ENCODE measurements at places on chromosomes 5 and 9.
A peak's percentile ranks its signal among the peaks of the same experiment; 100 is the strongest.

DNA sequence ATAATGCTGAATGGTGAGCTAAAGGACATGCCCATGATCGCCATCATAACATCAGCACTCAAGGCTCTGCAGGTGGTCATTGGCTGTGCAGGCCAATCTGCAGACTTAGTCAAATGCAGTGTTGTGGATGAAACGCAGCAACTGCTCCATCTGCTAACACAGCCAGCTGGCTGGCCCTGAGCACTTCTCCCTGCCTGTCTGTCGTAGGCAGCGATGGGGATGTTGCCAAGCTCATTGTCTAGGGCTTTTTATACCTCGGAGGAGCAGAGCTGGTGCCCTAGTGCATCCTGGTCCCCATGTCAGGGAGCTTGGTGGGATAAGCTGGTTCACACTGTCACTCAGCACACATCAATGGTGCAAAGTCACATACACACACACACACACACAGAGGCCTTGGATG lies 189.4 kb downstream of the TENT4A start:
- DNase-seq, result no peak

- peak; percentile 37 for DNase-seq
Observed at GRCh38 chr5:94544031-94544650, 74.3 kb downstream of the KIAA0825 start.

DNA sequence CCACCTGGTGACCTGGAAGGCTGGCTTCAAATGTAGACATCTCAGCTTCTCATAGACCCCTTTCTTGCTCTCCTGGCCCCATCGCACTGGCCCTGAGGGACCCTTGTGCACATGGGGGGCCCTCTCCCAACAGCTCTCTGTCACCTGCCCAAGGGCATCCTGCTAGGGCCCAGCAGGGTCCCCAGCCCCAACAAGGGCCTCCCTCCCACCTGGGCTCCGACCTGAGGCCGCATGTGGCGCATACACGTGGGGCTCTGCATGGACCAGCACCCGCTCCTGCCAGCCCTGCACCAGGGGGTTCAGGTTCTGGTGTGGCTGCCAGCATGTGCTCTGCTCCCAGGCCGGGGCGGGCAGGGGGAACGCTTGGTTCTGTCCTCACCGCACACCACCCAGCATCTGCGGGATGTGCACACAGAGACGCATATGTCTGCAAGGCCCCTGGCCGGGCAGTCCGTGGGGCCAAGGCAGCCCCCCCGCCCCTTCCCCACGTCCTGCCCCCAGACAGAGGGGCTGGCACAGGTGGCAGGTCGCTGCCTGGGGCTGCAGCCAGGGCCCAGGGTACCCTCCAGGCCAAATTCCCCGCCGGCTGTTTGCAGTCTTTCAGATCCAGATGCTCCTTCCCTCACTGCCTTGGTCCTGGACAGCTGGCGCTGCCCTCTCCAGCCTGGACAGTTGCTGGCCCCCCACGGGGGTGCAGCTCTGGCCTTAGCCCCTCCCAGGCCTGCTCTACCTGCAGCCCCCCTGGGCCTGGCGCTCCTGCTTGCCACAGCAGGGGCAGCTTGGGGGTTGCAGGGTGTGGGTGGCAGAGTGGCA lies 17.9 kb upstream of the NRARP start:
- no peak for DNase-seq

DNA sequence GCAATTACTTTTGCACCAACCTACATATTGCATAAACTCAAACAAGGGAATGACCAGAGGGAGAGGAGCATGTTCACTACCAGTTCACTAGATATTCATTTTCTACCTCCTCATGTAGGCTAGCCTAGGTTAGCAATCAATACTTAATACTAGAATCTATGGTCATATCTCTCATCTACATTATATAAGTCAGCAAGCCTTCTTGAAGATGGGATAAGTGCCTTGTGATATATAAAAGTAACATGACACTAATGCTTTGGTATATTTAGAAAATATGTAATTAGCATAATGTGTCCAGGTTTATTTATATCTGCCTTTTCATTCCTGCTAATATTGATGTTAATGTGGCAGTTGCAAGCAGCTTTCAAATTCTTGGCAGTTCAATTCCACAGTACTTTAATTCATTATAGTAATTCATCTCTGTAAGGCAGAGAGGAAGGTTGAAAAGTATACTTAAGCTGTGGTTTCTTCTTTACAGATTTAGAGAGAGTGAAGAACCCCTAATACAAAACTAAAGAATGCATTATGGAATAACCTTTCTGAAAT lies 1613.2 kb upstream of the ACO1 start:
- DNase-seq, result no peak

DNA sequence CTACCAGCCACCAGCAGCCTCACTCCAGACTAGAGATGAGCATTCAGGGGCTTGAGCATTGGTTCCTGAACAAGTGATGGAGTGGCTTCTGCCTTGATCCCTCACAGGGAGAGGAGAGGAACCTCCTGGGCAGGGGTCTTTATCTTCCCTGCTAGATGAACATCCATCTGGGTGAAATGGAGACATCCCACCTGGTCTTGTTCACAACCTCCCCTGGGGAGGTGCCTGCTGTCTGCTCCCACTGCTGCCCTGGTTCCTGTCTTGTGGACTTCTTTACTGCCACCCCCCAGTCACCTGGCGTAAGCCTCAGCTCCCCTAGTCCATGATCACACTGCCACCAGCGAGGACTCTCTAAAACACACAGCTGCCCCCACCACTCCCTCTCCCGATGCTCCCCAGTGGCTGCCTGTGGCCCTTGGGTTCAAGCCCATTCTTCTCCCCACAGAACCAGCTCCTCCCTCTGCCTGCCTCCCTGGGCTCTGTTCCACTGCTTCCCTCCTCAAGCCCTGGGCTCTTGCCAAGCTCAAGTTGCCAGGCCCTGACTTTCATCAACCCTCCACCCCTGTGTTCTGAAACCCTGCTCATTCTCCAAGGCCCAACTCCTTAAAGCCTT lies 51.5 kb downstream of the COL15A1 start:
- DNase-seq, result no peak

DNA sequence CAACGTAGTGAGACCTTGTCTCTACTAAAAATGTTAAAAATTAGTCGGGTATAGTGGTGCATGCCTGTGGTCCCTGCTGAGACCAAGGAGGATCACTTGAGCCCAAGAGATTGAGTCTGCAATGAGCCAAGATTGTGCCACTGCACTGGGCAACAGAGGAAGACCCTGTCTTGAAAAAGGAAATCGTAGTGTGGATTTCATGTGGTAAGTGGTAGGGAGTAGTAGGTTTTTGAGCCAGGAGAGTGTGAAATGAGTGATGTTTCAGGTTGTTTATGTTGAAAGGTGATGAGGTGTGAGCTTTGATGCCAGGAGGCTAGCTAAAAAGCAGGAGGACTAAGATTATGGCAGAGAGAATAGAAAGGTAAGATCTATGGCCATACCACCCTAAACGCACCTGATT lies 5.9 kb downstream of the MATR3 start:
- DNase-seq, result no peak

DNA sequence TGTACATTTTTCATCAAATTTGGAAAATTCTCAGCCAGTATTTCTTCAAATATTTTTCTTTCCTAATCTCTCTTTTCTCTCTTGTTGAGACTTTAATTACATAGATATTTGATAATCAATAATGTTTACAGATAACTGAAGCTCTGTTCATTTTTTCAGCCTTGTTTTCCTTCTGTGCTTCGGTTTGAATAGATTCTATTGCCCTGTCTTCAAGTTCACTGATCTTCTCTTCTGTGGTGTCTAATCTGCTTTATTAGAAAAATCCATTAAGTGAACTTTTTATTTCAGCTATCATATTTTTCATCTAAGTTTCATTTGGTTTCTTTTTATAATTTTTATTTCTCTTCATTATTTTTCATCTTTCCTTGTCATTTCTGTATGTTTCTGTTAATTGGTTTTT lies 54.1 kb downstream of the AMBP start:
- DNase-seq, result no peak

GRCh38 chr5:137743031-137743640 lies 7.2 kb upstream of the KLHL3 start:
- peak; percentile 61 for DNase-seq

- peak; percentile 9 for DNase-seq
Observed at GRCh38 chr5:90528601-90529193, 687 bp downstream of the LYSMD3 start.

DNA sequence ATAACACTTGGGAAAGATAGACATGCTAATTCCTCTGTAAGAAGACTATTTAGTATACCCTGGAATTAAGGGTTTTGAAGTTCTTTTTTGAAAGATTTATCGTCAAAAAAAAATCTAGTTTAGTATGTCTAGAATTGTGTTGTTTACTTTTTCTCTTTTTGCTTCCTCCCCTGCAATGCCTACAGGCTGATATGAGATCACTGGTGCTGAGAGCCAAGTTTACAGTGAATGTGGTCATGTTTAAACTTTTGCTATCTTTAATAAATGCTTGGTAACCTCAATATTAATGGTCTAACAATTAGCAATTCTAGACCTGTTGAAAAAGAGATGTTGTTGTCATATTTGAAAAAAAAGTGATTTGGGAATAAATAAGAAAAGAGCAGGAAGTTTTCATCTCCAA lies 86.1 kb downstream of the CWC27 start:
- DNase-seq, result no peak

GRCh38 chr5:75666801-75667200 lies 50.4 kb downstream of the POC5 start:
- no peak for DNase-seq

DNA sequence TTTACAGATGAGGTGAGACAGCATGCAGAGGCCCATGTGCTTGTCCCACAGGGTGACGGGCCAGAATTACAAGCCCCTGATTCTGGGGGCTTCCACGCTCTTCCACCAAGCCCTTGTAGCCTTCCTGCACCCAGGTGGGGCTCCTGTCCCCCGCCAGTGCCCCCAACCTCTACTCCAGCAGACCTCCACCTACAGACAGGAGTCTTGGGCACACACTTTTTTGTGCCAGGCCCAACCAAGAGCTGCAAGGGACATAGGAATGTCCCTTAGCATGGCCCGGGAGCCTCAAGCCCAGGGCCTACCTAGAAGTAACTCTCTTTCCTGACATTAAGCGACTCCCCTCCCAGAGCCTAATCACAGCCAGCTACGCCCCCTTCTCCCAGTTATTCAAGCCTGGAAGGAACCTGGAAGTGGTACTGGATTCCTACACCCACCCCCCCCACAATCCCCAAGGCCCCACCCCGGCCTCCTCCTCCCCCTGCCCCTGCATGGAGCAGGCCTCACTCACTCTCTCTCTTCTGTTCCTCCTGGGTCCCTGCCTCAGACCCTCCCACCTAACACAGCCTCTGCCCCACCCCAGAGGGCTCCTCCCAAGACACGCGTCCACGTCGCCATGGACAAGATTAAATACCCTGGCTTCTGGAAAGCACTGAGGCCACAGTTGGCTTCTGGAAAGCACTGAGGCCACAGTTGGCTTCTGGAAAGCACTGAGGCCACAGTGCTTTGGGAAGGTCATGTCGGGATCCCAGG lies 30.5 kb downstream of the ADAMTS2 start:
- DNase-seq, result no peak

DNA sequence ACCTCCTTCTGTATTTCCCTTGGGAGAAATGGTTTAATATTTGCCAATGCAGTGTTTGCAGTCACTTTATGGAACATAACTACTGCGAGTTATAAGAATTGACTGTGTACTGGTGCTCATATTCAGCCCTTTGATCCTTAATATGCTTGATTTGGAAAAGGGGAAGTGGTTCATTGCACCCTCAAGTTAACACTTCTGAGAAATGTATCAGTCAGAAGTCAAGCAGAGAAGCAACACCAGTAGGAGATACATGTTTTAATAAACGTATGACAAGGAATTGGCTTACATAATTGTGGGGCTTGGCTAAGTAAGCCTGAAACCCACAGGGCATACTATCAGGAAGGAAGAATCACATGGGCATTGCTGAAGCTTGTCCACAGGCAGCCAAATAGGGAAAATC lies 131.0 kb upstream of the SPRY4 start:
- DNase-seq, result no peak

GRCh38 chr9:92713528-92713927 lies 43.6 kb upstream of the IPPK start:
- no peak for DNase-seq

Measured in LHCN-M2 (cell line).